Activated gamma-delta T cell treated with Interleukin-2 at 50 U/mL for 16 hours (primary cell): ENCODE measurements at places on chromosomes 6 and 20.

DNA sequence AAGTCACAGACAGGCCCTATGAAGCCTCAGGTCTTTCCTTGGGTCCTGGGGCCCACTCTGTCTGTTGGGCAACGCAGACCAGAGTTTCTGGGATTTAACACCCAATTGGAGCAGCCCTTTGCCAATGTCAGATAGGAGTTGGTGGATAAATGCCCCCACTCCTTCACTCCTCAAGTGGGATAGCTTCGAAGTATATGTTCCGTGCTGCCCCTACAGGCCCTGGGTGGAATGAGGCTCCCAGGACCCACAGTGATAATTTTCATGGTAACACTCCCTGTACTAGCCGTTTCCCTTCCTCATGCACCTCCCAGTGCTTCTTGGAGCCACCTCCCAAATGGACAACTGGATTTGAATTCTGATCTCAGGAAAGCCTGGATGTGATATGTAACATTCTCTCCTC, 145.4 kb downstream of the FOXA2 start:
- no peak for DNase-seq

DNA sequence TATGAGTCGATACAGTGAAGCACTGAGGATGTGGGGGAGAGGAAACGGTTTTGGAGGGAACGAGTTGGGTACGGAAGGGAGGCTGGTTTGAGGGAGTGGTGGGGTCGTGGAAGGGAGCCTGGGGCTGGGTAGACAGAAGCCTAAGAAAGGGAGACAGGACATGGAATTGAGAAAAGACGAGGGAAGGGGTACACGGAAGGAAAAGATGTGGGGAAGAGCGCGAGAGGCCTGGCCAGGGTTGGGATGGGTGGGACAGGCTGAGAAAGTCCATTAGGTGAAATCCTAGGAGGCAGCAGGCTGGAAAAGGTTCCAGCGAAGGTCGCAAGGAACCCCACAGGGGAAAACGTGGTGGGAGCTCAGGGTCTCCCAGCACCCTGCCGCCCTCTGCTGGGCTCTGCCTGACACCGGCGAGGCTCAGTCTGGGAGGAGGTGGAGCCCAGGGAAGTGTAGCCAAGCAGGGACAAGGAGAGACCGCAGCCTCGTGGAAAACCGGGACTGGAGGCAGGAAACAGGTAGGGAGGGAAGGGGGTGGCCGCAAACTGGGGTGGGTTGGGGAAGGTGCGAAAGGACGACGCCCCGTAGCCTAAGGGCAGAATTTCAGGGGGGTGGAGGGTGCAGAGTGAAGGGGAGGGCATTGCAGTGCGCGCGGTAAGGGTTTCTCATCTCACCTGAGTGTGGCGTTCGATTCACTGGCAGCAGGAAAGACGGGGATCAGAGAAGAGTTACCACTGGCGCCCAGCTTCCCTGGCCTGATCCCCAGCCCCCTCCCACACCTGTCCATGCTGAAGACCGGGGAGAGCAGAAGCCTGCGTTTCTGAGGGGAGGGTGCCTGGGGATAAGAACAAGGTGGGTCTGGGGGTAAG, 4.3 kb downstream of the GABBR1 start:
- peak; percentile 36 for DNase-seq

DNA sequence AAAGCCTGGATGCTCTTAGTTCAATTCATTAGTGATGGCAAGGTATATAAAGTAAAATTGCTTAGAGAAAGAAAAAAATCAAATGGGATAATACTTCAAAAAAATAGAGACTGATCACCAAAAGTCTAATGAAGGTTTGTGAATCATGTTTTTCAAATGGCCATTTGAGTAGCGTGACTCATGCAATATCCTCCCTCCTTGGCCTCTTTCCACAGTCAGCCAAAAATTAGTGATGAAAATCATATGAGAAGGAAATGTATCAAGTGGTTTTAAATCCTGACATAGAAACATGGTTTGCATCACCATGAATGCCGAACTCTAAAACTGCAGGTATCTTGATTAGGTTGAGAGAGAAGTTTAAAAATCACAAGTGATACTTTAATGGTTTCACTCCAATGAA, 1.2 kb upstream of the COL19A1 start:
- no peak for DNase-seq

DNA sequence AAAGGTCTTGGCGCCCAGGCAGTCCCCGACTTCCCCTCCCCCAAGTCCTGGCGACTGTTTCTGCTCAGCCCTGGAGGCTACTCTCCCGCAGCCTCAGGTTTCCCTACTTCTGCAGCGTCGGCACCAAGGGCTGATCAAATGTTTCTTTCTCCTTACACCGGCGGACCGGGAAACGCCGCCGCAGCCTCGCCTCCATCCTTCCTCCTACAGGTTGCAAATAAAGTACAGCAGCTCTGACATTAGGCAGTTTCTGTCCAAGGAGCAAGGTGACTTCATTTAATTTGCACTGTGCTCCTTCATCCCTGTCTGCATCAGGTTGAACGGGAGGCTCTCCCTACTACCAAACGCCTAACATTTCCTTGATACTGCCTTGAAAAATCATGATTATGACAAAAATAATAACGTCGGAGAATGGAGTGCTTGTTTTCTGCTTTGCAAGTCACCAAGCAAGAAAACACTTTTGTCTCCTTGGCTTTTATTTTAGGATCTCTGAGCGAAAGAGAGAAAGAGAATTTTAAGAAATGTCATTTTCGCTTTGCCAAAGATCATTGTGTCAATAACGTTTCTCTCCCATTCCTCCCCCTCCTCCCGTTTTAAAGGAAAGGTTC, 1.0 kb downstream of the CLIC5 start:
- peak; percentile 8 for DNase-seq

GRCh38 chr20:6388671-6389197, 265.9 kb upstream of the FERMT1 start:
- no peak for DNase-seq

- no peak for DNase-seq
Observed at GRCh38 chr6:140370976-140371870, 996.8 kb upstream of the CITED2 start.

- DNase-seq = no peak
Observed at GRCh38 chr6:30857112-30857511, 27.2 kb upstream of the DDR1 start.

- no peak for DNase-seq
Observed at GRCh38 chr6:146267946-146268345, 239.1 kb downstream of the GRM1 start.

GRCh38 chr6:106918115-106918514, 56.4 kb downstream of the CD24 start:
- DNase-seq = no peak

DNA sequence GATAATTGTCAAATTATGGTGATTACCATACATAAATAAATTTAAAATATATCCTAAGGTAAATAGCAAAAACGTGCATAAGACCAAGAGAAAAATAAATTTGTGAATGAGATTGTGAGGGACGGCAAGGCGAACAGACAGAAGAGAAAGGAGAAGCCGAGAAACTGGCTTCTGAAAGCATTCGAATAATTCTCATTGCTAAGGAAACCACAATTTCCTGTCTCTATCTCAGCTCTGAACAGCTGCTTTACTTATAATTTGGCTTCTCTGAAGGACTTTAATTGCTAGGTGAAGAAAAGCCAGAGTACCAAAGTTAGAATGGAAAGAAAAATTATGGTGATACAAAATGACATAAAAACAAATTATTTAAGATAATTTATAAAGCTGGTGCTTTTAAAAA, 79.0 kb upstream of the RGS17 start:
- no peak for DNase-seq

- DNase-seq = no peak
Observed at GRCh38 chr20:61123751-61124368, 128.2 kb upstream of the CDH4 start.

- DNase-seq = no peak
Observed at GRCh38 chr6:42988486-42989020, 4.2 kb downstream of the PPP2R5D start.

DNA sequence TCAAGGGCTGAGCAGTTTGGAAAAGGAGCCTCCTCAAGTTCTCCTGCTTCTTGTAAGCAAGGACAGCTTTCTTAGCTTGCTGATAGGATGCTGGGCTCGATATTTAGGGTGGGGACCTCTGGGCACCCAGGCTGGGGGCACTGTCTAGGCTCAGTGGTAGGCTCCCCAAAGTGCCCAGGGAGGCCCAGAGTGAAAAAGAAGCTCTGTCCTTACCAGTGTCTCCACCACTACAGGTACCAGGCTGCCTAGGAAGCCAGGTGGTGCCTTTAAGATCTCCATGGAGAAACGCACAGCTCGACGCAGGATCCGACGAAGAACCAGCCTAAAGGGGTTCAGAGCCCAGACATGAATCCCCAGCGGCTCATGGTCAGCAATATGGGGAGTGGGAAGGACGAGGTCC, 6.4 kb downstream of the AARS2 start:
- DNase-seq = no peak
